ENCODE measurements at places on chromosomes 7 and 10.

GRCh38 chr7:48173756-48174382 is 2.6 kb downstream of the ABCA13 start:
- DNase-seq, result no peak

DNA sequence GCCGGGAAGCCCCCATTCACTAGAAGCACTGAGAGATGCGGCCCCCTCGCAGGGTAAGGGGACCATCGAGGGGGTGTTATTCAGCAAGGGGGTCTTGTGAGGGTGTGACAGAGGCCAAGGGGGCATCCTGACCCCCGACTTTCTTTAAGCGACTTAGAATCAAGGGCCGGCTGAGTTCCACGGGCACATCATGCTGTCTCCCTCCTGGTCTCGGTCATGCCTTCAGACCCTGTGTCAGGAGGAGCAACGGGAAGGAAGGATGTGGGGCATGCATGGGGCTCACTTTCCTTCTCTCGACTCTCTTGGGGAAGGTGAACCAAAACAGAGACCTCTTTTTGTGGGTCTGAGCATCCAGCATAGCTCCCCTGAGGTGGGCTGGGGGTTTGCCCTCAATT is 2.5 kb downstream of the ACSL5 start:
- no peak for DNase-seq

DNA sequence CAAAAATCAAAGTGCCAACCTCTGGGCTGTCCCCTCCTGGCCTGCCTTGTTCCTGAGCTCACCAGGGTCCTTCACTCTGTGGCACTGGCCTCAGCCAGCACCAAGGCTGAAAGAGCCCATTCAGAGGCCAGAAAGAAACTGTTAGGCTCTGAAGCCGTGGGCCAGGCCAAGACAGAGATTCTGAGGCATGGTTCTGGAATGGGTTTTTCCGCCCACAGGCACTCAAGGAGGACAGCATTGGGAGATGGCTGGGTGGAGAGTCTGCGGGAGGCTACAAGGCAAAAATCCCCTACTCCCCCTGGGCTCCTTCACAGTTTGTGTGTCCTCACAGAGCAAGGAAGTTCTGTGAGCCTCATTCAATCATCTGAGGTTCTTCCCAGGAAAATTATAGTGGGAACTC is 31.7 kb downstream of the GRIFIN start:
- DNase-seq, result no peak

DNA sequence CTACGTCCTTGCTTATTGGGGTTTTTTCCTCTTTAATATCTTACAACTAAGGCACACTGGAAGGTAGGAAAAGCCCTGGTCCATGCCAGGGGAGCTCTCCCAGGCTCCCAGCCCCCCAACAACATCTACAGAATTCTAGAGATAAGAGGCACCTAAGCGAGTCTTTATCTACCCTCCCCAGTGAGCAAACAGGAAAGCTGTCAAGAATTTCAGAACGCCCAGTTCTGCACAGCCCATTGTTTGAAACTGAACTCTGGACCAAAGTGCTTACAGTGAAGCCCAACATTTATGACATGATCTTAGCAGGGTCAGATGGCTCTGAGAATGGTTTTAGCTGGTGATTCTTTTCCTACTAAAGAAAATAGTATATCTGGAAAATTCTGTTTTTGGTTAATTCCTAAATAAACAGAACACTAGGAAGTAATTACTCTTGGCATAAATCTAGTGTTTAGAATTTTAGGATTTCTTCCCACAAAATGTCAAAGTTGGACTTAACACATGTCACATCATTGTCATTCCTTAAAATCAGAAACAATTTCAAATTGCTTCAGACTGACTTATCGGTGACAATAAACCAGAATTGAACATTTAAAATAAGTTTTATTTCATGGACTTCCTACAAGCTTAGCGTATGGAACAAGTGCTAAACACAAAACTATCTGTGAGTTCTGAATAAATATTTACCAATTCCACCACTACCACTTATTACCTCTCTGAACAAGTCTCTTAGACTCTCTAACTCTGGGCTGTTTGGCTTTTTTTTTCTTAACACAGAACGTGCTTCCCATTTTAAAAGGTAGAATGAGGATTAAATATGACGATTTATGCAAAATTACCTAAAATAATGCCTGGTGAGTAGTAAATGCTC is 31.3 kb upstream of the RNF32 start:
- DNase-seq, result no peak

DNA sequence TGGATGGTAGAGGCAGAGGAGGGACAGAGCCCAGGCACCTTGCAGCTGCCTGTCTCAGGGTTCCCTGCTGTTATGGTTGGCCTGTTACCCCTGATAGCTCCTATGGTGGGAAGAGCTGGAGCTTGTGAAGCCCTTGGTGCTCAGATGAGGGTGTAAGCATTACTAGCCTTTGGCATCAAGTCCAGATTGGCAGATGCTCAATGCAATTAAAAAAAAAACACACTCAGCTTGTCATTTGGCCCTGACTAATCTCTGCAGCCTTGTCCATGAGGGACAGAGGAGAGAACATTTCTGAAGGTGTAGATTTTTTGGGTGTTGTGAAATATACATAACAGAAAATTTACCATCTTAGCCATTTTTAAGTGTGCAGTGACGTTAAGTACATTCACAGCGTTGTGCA is 86.3 kb downstream of the PLPP4 start:
- no peak for DNase-seq

GRCh38 chr7:90579181-90579688 is 16.9 kb upstream of the CDK14 start:
- no peak for DNase-seq

GRCh38 chr7:120060281-120060680 is 212.7 kb upstream of the KCND2 start:
- no peak for DNase-seq

DNA sequence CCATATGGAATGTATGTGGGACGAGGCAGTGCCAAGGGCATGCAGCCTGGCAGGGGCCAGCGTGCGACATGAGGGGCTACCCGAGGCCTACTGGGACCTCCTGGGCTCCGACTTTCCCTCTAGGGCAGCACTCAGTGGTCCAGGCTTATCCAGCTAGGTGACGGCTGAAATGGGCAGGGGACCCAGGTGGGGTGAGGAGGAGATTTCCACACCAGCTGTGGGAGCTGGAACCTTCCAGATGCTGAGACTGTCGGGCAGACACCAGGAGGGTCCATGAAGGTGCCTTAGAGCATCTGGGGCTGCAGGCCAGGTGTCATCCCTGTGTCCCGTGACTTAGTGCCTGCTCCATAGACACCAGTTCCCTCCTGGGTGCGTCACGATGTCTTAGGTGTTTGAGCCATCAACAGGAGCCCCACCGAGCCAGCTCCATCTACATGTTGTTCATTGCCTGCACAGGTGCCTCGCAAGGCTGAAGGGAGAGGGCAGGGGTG is 13.4 kb downstream of the ZNF316 start:
- peak; percentile 43 for DNase-seq

GRCh38 chr10:14478604-14479003 is 147.9 kb upstream of the FRMD4A start:
- no peak for DNase-seq
